ENCODE measurements at places on chromosomes 2 and 18.

DNA sequence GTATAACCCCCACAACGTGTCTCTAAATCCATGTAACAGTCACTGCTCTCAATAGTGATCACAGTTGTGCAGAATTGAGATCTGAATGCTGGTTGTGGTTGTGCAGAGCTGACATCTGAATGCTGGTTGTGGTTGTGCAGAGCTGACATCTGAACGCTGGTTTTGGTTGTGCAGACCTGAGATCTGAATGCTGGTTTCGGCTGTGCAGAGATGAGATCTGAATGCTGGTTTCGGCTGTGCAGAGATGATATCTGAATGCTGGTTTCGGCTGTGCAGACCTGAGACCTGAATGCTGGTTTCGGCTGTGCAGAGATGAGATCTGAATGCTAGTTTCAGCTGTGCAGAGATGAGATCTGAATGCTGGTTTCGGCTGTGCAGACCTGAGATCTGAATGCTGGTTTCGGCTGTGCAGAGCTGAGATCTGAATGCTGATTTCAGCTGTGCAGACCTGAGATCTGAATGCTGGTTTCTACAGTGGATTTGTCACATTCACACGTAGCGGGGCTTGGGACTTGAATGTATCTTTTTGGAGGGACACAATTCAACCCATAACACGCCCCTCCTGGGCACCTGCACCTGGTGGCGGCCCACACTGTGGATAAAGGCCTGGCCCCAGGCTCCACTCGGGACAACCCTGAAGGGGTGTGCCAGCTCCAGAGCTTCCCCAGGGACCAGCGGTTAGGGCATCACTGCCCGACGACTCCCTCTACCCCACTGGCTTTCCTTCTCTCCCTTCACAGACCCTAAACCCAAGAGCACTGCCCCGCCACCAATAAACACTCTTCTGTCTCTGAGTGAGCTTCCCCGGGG lies 51.1 kb upstream of the SLC66A3 start:
- DNase-seq = no peak

DNA sequence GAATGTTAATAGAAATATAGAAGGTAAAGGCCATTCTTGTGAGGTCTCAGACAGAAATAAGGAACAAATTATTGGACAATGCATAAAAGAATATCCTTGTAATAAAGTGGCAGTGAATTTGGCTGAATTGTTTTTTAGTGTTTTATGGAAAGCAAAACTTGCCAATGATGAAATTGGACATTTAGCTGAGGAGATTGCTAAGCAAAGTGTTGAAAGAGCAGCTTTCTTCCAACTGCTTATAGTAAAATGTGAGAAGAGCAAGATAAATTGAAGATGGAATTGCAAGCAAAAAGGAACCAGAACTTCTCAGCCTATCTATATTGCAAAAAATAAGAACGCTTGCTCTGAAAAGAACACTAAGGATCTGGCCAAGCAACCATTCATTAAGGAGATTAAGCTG lies 245.7 kb downstream of the MREG start:
- no peak for DNase-seq

- peak; percentile 48 for DNase-seq
These were observed 52.0 kb upstream of the FAM171B start for GRCh38 chr2:186641807-186642321.

DNA sequence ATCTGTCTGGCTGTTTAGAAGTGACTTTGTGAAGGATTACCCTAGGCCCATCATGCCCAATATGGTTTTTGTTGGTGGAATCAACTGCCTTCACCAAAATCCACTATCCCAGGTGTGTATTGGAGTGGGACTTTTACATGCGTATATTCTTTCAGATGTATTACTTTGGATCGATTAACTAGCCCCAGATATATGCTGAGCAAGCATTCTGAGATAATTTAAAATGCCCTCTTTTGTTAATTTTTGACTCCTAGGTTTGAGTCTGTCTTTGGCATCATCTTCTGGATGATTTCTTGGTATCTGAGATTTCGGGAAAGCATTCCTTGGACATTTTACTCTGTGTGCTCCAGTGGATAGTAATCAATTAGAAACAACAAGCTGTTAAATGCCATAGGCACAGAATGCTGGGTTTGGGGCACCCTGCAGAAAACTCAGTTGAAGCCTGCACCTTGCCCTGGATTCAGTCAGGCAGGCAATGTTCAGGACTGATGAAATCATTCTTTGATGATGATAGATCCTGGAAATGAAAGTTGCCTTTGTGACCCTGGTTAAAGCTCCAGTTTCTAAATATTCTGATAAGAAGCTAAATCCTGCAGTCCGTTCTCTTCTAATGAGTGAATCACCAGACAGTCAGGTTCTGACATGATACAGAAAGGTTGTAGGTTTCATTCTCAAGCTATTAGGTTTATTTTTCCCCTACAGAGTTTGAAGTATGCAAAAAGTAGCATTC lies 1.1 kb downstream of the UGT1A1 start:
- DNase-seq = no peak

DNA sequence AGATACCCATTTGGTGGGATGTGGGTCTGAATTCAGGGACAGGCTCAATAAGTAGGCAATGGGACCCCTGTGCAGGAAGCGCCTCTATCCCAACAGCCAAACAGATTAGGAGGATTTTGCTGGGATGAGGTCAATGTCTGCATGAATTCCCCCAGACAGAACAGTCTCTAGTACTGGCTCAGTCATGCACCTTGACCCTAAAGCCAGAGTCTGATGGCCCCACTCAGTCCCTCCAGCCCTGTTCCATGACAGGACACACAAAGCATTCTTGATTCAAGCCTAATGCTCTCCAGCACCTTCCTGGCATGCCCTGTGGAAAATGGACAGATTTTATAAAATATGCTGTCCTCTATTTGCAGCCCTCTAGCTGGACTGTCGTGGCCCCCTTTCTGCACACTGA lies 49.8 kb upstream of the RAB6D start:
- no peak for DNase-seq
